Activated CD4-positive, alpha-beta T cell treated with anti-CD3 and anti-CD28 coated beads for 4 hours (primary cell): ENCODE measurements at places on chromosomes 11 and 22.

- DNase-seq = no peak
These were observed 277.3 kb upstream of the FAT3 start for GRCh38 chr11:91947215-91947820.

DNA sequence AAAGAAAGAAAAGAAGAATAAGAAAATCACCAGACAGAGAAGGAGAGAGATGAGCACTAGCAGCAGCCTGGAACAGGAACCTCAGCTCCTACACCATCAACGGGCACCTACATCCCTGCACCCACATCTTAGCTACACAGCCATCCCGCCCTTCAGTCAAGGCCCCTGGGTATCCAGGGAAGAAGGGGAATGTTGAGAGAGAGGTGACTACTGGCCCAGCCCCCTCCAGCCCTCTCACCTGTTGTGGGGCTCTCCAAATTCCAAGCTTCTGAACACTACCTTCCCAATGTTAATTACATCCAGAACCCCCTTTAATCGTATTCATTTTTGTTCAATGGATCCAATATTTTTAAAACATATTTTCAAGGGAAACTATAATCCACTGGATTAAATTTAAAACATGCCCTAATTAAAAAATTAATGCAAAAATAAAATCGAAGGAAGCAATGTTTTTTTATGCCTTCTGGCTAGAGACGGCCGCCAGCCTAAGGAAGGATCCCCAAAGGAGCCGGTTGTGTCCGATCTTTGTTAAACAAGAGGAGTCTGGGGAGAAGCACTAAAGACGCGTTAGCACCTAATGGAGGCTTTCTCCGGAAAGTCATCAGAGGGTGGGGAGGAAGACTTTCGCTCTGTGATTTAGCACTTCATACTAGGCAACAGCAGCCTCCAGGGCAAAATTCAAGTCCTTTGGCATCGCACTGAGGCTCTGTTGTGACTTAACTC, 9.5 kb downstream of the TPST2 start:
- DNase-seq = no peak

DNA sequence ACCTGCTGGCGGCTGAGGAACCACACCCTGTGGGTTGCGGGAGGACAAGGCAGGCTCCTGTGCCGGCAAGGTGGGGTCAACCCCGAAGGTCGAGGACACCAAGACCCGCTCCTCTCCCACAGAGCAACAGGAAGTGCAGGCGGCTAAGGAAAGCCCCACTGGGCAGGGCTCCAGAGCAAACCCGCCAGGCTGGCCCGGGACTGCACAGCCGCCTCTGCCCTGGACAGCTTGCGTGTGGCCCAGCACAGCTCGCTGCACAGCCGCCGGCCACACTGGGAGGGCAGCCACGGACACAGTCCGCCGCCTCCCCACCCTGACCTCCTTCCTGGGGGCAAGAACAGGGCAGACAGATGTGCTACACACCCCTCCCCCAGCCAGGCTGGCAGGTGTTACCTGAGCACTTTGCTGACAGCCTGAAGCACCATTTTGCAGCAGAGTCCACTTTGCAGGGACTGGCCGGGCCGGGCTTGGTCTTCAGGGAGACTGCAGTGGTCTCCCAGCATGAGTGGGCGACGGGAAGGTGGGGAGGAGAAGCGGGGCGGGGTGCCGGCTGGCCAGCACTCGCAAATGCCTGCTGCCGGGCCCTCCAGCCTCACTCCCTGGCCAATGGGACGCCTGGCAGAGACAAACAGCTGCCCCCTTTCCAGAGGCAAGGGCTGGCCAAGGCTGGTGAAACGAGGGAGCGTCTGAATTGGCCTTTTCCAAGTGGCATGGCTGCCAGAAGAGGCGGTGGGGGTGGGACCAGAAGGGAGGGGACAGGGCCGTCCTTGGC, at the start of gene MOB2:
Gene MOB2 (minus strand): TSS at position 726 of the 772 bp plus-strand sequence. CDS start 223 bp downstream, at position 503.
- no peak for DNase-seq

GRCh38 chr11:7548659-7549274, 35.0 kb downstream of the PPFIBP2 start:
- DNase-seq = no peak

GRCh38 chr22:41327124-41327523, 25.8 kb downstream of the ZC3H7B start:
- no peak for DNase-seq

DNA sequence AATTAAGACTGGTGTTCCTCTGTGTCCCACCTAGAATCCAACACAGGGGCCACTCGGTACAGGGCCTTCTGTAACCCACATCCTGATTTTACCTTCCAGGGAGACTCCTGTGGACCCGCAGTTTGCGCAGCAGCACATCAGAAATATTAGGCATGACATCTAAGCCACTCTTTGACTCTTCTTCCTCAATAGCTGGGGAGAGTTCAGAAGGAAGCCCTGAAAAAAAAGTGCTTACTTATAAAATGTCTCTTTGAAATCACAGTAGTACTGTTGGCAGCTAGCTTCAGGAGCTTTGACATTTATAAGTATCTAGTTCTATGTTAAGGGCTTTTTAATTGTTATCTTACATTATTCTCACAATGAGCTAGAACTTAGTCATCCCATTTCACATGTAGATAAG, 41.2 kb upstream of the LYVE1 start:
- DNase-seq = no peak

- no peak for DNase-seq
These were observed 7.8 kb upstream of the CELSR1 start for GRCh38 chr22:46545086-46545792.

GRCh38 chr11:73018856-73019255, 123.3 kb downstream of the FCHSD2 start:
- no peak for DNase-seq

DNA sequence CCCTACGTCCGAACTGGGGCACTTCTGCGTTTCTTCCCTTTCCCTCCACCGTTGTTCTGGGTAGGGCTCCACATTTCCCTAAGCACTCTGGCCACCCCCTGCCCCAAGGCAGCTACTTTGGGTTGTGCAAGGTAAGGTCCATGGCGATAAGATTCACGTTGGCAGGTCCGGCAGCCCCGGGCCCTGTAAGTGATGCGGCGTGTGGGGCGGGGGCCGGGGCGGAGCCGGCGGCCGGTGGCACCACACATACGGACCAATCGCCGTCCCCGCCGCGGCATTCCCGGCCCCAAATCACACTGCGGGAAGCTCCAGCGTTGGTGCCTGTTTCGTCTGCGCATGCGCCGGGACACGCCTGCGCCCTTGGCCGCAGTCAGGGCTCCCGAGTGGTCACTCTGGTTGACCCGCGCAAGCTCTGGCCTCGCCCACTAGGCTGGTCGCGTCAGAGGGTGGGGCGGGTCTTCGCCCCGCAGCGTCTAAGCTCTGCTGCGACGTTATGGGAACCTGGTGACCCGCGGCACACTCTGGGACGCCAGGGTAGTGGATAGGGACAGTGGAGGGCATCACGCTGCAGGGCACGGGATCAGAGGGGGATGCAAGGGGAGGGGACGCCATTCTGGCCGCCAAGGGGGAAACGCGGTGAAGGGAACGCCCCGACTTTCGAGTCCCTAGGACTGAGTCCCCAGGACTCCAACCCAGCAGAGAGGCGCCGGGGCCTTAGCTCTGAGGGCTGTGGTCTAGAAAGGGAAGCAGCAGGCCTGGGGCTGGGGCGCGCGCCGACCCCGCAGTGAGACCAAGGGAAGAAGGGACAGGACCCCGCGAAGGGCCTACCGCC, 1.6 kb downstream of the FADS1 start:
- peak; percentile 11 for DNase-seq

GRCh38 chr11:926341-926916, 759 bp downstream of the AP2A2 start:
- DNase-seq = no peak

GRCh38 chr22:39299829-39300178, 19.6 kb downstream of the RPL3 start:
- DNase-seq = no peak

DNA sequence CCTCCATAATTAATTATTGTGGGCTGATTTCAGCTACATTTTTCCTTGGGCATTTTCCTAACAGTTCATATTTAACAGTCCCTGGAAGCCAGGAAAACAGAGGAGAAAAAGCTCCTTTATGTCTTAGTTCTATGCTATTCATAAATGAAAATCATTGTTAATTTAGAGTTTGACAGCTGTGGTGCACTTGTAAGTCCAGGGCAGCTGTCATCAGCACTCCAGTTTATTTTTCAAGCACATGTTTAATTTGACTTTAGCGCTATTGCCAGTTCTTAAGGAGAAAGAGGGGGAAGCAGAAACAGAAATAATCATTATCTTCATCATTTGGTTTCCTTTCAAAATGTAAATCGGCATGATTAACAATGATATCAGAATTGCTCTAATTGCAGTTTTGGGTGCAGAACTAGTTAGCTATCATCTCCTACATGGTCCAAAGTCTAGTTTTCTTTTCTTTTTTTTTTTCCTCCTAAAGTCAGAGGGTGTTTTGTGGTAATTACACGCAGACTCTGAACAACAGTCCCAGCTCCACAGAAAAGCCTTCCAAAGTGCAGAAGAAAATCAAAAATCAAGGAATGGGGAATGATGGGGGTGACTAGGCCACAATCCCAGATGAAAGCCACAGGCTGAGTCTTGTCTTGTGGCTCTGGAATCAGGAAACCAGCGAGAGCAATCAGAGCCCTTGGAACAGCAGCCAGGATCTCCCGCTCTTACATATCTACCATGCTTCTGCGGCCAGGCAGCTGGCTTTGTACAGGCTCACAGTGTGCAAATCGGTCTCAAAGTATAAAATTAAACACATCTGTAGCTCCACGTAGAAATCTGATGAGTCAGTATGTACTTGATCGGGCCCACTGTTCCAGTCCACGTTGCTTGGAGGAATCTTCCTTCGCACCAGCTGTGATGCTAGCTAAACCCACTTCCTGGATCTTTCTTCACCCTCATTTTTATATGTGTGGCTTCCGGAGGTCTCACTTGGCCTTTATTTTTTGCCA, 91.9 kb downstream of the SPON1 start:
- no peak for DNase-seq

- DNase-seq = peak; percentile 22
These were observed 96.4 kb upstream of the PARVA start for GRCh38 chr11:12280838-12281565.

GRCh38 chr22:31650391-31650790, 11.6 kb downstream of the PISD start:
- DNase-seq = no peak

DNA sequence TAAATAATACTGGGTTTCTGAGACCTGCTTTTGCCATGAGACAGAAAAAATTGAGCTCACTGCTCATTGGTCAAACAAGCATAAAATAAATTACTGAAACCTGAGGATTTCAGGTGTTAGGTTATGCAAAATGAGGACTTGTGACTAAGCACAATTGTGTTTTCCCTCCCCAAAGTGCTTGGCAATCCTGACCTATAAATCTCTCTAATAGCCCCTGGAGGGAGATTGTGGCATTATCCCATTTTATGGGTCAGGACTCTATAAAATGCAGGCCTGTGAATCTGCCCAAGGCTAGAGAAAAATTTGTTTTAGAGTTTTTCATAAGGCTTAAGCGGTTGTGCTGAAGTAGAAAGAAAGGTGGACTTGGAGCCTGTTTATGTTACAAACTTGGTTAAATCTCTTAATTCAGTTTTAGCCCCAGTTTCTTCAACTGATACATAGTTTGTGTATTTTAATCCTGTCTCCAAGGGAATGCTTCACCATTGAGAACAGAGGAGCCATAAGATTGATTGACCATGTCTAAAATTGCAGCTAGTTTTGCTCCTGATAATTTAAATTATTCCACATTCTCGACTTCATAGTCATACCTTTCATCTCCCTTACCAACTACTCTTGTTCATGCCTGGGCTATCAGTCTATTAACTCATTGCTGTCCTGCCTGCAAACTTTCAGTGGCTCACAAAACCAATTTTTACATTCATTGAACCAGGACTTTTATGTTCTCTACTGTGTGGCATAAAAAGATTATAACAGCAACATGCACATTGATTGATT, 63.6 kb upstream of the LRRC4C start:
- no peak for DNase-seq

DNA sequence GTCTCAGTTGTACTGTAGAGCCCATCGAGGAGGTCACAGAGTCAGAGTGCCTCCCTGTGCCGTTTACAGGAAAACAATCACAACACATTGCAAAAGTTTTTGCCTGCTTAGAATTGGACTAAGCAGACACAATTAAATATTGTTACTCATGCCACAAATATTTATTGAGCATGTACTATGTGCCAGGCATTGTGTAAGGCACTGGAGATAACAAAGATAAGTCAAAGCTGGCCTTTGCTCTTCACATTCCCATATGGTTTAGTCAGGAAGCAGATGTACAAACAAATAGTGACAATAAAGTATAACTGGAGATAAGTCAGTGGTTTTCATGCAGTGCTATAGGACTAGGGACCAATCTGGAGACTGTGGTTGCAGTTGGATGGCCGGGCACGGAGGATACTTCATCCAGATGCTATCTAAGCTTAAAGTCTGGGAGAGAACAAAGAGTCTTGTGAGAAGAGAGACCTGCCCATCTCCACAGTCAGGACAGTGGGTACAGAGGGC, 550.7 kb downstream of the INSC start:
- DNase-seq = no peak

GRCh38 chr11:65698205-65698604, 13.8 kb upstream of the KAT5 start:
- no peak for DNase-seq

- DNase-seq = no peak
These were observed 378.7 kb upstream of the ANO5 start for GRCh38 chr11:21814169-21814568.

GRCh38 chr22:37370306-37370979, 56.8 kb downstream of the ELFN2 start:
- no peak for DNase-seq

DNA sequence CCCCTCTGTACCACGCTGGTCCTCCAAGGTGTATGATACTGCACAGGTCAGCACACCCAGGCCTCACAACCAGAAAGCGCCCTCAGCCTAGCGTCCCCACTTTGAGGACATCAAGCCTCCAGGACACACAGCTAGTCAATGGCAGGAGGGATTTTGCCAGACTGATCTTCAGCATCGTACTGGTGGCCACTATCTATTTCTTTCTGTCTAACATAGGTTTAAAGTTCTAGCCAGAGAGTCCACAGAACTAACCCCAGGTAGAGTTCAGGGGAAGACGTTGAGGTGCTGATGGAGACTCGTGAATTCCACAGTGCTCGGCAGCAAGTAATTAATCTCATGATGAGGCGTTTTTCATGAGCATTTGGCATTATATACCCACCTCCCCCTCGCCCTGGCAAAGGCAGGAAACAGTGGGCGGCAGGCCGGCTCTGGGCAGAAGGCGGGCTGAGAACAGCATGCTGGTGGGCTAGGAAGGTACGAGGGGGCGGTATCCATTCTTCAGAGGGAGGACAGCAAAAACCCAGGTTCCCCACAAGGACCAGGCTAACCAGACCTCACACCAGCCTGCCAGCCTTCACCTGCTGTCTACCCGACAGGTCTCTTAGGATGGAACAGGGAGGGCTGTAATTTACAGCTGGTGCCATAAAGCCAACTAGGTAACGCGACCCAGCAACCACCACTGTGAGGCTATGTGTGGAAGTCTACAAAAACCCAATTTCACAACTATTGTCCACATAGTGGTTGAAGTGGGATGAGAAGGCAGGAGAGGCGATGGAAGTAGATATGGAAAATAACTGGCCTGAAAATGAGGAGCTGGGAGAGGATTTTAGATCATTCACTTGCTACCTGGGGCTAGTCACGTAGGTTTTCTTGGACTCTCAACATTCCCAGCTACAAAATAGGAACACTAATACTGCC, 18.5 kb downstream of the MYH9 start:
- DNase-seq = peak; percentile 72

- no peak for DNase-seq
These were observed 8.5 kb downstream of the MRPL16 start for GRCh38 chr11:59801981-59802638.

- no peak for DNase-seq
These were observed 22.5 kb upstream of the KRTAP5-7 start for GRCh38 chr11:71504531-71504930.
